ENCODE measurements at places on chromosomes 4 and X. TPM values are rescaled to one million over a fixed set of nuclear protein-coding genes. Genes with fewer than 3 reads are reported as not detected.
A peak's percentile ranks its signal among the peaks of the same experiment; 100 is the strongest.

Gene VSIG4
- total RNA-seq, result not detected

Gene GYPE
- 2.5 TPM for total RNA-seq

DNA sequence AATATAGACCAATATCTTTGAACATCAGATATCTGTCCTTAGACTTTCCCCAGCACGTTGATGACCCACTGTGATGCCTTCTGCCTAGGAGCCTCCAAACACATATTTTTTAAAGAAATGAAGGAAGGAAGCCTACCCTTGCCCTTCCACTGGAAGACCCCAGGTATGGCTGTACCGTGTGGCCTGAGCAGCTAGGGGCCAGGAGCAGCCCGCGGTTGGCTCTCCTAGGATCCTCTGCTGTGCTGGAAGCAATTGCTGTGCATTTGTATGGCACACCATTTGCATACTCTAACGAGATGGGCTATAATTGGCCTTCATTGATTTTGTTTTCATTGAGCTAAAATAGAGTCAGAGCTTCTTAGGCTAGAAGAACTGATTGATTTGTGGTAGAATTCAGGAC lies 128.8 kb downstream of the GPAT3 start:
- DNase-seq, result no peak

Gene EBP
- 21.1 TPM for total RNA-seq

DNA sequence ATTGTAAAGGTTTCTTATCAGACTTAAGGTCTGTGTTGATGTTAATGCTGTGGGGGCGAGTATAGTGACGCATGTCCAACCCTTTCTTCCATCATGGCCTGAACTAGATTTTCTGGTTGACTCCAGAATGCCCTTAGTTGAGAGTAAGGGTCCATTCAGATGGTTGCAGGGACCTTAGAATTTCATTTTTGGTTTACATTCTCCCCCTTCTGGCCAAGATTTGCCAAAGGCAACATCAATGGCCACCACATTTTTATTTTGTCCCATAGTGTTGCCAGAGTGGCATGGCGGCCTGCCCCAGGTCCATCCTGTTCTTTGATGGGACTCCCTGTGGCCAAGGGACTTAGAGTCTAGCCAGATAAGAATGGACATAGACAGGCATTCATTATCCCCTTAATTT lies 368.5 kb downstream of the GPM6A start:
- DNase-seq, result no peak

DNA sequence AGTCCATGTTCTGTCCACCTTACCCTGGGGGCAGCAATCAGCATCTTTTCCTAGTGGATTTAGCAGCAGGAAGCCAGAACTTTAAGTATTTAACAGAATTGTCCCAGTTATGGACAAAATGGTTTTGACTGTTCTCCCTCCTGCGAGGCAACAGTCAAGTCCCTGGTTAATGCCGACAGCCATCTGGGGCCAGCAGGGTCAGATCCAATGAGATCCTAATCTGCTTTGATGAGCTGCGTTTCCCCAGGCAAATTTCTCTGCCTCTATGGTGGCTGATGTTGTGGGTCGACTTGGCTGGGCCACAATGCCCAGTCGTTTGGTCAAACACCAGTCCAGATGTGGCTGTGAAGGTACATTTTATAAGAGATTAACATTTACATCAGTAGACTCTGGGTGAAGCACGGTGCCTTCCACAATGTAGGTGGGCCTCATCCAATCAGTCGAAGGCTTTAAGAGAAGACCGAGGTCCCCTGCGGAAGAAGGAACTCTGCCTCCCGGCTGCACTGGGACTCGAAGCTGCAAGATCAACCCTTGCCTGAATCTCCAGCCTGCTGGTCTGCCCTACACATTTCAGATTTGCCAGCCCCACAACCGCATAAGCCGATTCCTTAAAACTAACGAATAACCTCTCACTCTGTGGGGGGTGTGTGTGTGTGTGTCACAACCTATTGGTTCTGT lies 89.0 kb upstream of the C4orf50 start:
- DNase-seq, result no peak

GRCh38 chr4:10281996-10282395 lies 165.4 kb upstream of the WDR1 start:
- DNase-seq, result peak; percentile 21

GRCh38 chr4:139458999-139459398 lies 5.1 kb downstream of the RAB33B start:
- DNase-seq, result peak; percentile 8

Gene PRDM5
- total RNA-seq, result 18.7 TPM

Gene MAGEA2B
- total RNA-seq, result not detected

Gene WDFY3
- 38.7 TPM for total RNA-seq

DNA sequence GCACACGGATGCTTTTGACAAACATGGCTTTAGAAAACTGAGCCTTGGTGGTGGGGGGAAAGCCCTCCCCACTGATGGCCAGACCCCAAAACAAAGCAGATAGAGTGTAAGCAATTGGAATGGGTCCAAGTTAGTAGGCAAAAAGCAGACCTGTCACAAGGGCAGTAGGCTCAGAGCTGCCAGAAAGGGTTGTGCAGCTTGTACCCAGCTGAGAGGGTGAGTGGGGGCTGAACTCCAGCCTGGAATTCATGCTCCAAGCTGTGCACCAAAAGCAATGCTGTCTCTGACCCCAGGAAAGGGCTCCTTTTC lies 101.1 kb upstream of the TEX13D start:
- DNase-seq, result no peak

- DNase-seq, result peak; percentile 2
Observed at GRCh38 chrX:96703816-96704215, 19.2 kb downstream of the DIAPH2 start.

Gene MGAT4D
- total RNA-seq, result not detected

Gene DTHD1
- not detected for total RNA-seq

Gene HERC5
- 0.32 TPM for total RNA-seq

DNA sequence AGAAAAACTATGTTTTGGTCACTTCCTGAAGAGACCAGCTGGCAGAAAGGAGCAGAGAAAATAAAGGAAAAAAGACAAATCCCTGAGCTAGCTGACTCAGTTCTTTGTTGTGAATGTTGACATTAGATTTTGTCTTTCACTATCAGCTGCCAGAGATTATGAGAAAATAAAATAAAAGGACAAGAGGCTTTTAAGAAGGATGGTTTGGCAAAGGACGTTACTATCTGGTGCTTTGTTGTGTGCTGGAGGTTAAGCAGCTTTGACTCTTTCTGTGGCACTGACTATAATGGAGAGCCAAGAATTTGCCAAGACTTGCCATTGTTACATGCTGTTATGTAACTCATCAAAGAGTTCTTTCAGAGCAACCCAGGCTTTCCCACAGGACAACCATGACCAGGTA lies 12.1 kb downstream of the ASB5 start:
- DNase-seq, result no peak

DNA sequence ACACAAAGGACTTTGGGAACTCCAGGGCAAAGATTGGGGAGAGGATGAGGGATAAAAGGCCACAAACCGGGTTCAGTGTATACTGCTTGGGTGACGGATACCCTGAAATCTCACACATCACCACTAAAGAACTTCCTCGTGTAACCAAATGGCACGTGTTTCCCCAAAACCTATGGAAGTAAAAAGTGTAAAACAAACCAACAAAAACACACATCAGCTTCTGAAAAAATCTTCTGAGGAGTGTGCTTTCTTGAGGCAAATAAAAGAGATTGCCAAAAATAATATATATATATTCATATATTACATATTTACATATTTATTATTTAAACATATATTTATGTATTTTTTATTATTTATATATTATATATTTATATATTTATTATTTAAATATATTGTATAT lies 3.9 kb downstream of the P2RY8 start:
- no peak for DNase-seq

DNA sequence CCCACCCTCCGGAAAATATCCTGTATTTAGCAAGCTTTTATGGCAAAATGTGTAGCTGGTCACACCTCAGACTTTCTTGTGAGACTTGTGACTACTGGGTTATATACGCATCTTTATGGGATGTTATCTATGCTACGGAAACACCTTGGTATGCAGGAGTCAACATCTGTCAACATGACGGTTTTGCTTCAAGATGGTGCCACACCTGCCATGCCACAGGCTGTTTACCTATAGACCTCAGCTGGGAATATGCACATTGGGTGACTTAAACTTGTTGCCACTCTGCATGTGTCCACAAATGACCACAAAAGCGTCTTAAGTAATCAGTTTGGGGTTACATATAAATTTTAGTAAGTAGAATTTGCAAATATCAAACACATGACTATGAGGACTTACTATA lies 192.3 kb upstream of the ATP6AP2 start:
- no peak for DNase-seq

Gene TMSB15B
- 1.4 TPM for total RNA-seq

- DNase-seq, result no peak
Observed at GRCh38 chr4:38987491-38987890, 44.7 kb downstream of the TMEM156 start.

Gene PAK3
- not detected for total RNA-seq

GRCh38 chr4:53591372-53591892 lies at the start of gene LNX1:
TSS of gene LNX1 (minus strand) at chr4:53591486. CDS start at chr4:53574002, 17,484 bp downstream.
- no peak for DNase-seq

Gene KLKB1
- not detected for total RNA-seq

DNA sequence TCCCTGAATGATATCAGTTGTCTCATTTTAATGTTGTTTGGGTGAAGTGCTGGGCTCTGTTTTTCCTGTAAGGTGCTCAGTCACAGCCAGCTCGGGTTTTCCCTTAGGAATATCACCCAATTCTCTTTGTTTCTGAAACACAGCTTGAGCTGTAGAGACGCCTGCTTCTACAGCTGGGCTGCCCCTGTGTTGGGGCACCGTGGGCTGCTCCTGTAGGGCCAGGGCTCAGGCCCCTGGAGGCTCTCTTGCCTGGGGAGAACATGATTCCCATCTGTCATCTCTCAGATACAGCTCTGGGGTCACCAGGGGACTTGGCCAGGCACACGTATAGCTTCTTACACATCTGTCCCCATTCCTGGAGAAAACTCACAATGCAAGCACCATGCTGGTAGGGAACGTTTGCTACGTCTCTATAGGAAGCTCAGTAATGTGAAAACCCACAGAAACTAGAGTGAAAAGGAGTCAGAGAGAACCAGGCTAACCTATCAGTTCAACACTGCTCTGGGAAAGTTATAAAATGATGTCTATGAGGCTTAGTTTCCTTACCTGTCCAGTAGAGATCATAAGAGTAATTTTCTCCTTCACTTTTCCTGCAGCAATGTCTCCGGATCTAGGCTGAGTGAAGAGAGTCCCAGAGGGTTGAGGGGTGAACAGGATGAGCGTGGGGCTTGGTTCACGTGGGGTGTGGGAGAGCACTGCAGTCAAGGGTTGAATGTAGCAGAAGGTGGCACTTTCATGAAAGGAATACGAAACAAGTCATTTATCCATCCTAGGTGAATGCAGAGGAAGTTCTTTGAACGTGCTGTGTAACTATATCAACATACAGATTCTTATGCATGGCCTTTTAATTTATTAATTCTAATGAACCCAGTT lies 14.5 kb downstream of the FHDC1 start:
- no peak for DNase-seq

- peak; percentile 58 for DNase-seq
Observed at GRCh38 chr4:24476282-24476681, 108.1 kb downstream of the DHX15 start.

DNA sequence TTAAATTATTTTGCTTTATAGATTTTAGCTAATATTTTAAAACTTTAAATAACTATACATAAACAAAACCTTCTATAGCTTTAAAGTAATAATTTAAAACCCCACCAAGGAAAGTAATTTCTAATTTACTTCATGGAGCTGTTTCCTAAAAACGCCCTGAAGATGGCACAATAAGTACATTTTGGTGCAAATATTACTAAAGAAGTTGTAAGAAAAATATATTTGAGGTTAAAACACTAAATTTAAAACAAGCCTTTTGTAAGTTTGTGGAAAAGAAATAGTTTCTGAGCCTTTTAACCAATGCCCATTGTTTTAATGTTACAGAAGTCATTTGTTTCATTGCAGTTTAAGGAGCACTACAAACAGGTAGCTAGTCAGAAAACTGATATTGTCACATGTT lies 137.4 kb upstream of the AGA start:
- DNase-seq, result no peak

DNA sequence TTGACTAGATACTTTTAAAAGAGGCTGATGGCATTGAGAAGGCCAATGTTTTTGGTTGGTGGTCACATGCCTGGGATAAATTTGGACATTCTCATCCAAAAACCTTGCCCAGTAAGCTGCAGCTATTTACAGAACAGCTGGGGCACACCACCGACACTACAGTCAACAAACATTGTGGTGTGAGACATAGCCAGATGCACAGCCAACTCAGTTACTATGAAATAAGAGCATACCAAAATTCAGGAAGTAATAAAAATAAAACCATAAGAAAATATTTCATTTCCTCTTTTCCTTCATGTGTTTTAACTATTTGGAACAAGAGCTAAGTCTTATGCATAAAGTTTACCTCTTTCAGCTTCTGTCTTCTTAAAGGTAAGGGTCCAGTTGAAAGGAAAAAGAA lies 8.8 kb downstream of the PPM1K start:
- no peak for DNase-seq

DNA sequence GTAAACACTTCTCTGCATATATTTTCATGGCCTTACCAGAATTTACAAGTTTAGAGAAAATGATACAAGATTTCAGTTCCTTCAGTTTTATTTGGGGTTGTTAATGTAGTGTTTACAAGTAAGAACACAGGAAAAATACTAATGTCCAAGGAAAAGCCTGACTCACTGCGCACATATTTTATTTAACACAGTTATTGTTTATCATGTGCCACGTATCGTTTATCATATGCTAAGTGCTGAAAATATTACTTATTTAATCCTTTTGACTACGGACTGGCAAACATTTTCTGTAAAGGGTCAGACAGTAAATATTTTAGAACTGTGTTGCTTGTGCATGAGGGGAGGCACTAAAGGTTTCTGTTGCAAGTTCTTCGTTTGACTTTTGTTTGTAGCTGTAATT lies 794 bp downstream of the HSD17B13 start:
- DNase-seq, result no peak

- no peak for DNase-seq
Observed at GRCh38 chr4:73131281-73131680, 61.8 kb upstream of the COX18 start.

DNA sequence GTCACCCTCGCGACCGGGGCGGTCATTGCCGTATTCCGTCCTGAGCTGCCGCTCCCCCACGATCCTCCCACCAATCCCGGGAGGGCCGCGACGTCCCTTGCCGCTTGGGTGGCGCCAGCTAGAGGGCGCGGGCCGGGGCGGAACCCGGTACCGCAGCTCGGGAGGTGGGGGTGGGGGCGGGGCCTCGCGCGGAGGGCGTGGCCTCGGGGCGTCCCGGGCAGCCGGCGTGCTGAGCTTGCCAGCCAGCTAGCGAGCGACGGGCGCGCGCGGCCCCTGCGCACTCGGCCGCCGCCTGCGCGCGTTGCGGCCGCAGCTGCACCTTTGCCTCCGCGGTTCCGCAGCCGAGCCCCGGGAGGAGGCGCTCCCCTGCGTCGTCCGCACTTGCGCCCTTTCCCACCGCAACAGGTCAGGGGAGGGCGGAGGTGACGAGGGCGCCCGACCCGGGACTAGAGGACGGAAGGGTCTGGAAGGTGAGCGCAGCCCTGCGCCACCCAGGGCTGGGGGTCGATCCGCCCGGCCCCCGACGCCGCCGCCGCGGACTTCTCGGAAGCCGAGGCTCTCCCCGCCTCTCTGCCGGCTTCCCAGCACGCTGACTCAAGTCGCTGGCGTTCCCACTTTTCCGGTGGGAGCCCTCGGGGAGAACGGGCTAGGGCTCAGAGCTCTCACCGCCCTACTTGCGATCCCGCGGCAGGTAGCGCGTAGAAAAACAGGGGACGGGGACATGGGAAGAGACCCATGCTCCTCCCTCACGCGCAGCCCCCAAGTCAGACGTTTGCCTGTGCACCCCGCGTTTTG lies at the start of gene AFF1:
TSS of gene AFF1 (plus strand) at position 241 of the 795 bp plus-strand sequence. CDS start 13,523 bp downstream, outside the sequence.
- DNase-seq, result peak; percentile 95

Gene SLC4A4
- 8.1 TPM for total RNA-seq

Gene LPAR4
- not detected for total RNA-seq
